ENCODE measurements at places on chromosomes 1 and 21.

- DNase-seq = no peak
Measured at GRCh38 chr1:180793451-180793850, 119.2 kb upstream of the KIAA1614 start.

DNA sequence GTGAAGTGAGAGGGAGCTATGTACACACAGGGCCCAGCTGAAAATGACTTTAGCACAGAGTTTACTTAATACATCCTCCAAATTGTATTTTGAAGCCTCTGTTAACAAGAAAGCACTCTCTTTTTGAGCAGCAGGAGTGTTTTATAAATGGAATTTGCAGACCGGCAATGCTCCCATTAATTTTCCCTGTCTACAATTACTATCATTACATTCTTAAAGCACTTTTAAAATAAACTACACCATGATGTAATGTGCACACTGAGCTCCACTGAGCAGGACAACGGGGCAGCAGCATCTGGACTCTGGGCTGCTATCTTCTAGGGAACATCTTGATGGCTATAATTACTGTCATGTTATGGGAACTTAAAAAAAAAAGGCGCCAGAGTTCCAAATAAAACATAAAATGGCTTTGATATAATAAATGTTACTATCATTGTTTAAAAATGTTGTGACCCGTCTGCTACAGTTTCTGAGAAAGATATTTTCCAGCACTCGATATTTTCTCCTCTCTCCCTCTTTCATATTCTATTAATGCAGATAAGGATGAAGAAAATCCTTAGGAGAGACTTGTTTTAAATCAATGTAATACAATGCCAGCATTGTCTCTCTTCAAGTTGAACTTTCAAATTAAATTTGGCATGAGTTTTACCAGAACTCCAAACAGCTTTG, 150.9 kb downstream of the HLX start:
- DNase-seq = no peak

DNA sequence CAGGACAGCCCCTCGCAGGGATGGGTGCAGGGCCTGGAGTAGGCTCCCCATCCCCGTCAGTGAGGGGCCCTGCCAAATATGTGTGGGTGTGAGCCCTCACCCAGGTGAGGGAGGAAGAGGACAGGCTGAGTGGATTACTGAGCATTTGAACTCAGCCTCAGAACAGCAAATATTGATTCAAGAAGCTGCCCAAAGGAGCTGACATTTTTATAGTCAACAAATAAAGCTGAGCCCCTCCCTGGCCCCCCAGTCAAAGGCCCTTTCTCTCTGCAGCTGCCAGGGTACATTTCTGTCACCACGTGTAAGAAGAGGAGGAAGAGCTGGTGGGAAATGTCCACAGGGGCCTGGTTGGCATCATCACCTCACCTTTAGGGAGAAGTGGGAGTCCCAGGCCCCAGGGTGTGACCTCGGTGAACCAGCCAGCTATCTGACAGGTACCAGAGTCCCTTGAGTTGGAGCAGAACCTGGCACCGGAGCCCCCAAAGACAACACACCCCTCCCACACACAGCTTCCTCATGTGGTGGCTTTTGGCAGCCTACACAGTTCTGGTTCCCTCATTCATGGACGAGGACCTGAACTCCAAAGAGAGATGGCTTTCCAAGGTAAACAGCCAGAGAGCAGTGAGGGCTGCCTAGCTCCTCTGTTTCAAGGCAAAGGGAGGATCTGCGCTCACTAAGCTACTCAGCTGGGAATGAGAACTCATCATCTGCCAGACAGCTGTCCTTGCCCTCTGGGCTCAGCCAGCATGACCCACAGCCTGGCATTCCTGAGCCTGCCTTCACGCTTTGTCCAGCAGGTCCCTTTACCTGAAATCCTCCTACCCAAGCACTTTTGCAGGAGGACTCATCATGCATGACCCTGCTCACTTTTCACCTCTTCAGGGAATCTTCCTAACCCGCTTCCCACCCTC, 43.0 kb upstream of the TENT5C start:
- DNase-seq = no peak

- no peak for DNase-seq
Measured at GRCh38 chr21:45010096-45010495, 64.3 kb upstream of the ADARB1 start.

GRCh38 chr21:30839304-30839703, 9.7 kb upstream of the KRTAP7-1 start:
- peak; percentile 33 for DNase-seq

DNA sequence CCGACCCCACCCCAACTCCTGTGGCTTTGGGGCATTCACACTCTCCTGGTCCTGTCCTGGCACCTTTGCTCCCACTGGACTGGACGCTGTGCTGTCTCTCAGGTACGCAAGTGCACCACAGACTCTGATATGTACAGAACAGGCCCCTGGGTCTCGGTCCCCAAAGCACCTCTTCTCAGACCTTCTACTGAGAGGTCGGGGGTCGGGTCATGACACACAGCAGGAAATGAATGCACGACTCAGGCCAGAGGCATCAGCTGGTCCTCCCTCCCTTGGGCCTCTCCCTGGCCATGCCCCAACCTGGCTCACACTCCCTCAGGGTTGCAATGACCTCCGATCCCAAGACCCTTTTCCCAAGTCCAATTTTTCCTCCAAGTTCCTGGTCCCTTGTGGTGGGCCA, 1.8 kb upstream of the KRTAP10-12 start:
- DNase-seq = no peak

DNA sequence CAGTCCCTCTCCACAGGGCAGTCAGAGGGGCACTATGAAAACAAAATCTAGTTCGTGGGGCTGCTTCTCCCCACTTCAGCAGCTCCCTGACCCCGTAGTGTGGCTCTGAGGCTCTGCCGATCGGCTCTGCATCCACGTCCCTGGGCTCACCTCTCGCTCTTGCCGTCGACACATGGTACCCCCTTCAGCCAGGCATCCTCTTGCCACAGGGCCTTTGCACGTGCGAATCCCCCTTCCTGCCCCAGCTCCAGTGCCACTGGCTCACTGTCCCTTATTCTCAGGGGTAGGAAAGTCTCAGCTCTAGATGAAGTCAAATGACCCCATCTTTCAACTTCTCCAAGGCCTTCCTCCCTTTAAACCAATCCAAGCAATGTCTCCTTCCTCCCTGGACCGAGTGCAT, 72.7 kb downstream of the KLHDC7A start:
- DNase-seq = no peak

GRCh38 chr1:174080819-174081218, 58.7 kb upstream of the RC3H1 start:
- DNase-seq = no peak

DNA sequence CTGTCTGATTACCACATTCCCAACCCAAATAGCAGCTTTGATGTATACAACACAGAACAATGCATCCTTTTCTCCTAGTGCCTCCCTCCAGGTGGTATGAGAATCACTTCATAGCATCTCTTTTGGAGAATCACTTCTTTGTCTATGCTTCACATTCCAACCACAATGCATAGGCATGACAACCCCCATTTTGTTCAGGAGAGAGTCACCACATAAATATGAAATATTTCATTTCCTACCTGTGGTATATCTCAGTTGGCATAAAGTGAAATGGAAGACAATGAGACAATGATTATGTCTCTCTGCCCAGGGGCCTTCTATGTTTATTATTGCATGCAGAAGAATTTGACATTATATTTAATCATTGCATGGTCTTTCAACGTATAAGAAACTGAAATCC, 112.2 kb downstream of the BRINP2 start:
- no peak for DNase-seq

GRCh38 chr1:29893806-29894205, 657.5 kb downstream of the PTPRU start:
- DNase-seq = no peak

- peak; percentile 40 for DNase-seq
Measured at GRCh38 chr1:227317011-227317451, 1.3 kb downstream of the CDC42BPA start.
